ENCODE measurements at places on chromosomes 1 and 21.

- no peak for DNase-seq
These were observed 273.1 kb upstream of the LYPLAL1 start for GRCh38 chr1:218900615-218901014.

GRCh38 chr1:61299463-61299862 is 217.1 kb downstream of the NFIA start:
- DNase-seq: no peak

DNA sequence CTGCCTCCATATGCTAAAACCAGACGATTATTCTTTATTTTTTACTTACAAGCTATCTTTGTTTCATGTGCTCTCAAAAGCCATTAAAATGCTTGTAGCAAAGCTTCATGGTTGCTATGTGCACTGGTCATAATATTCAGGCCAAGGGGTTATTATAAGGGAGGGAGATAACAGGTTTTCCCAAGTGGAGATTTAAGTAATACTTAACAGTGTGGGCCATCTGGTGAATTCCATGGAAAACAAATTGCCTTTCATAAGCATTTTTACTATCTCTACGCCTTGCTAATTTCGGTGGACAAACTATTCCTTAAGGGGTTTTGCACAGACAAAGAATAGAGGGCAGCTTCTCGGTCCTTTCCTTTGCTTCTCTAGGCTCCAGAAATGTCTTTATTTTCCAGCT is 137.8 kb downstream of the NUF2 start:
- no peak for DNase-seq

GRCh38 chr1:16446116-16446515 is 5.6 kb downstream of the NECAP2 start:
- no peak for DNase-seq

- DNase-seq: no peak
These were observed 161.4 kb upstream of the TNR start for GRCh38 chr1:175904808-175905207.

DNA sequence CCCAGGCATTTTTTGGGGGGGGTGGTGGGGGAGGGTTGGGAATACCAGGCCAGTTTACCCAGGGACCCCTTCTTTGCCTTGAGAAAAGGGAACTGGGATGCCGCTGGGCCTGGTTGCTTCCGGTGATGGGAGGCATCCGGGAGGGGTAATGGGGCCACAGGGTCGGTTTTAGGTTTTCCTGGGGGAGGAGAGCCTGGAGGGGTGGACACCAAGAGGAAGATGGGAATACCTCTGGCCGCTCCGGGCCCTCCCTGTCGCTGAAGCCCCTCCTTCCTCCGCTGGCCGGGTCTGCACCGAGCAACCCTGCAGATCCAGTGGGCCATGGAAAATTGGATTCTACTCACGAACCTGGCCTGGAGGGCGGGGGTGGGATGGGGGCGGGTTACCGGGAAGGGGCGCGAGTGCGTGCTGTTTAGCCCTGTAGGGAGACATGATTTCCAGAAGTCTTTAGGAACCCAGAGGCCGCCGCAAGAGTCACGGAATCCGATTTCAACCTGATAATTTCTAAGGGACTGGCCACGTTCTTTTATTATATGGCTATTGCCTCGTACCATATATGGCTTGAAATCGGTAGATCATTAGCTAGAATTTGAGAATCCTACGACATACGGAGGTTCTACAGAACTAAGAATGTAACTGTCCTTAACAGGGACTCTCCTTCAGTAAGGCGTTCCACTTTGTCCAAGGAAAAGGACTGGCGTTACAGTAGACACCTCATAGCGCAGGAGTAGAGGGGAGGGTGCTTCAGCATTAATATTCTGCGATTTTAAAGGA is 749 bp downstream of the AKIRIN1 start:
- no peak for DNase-seq

- no peak for DNase-seq
These were observed 24.4 kb downstream of the PLXNA2 start for GRCh38 chr1:208219659-208220282.

- no peak for DNase-seq
These were observed 22.6 kb upstream of the TNFRSF1B start for GRCh38 chr1:12144236-12144635.

GRCh38 chr1:89260566-89261255 is 11.9 kb downstream of the GBP5 start:
- DNase-seq: no peak

DNA sequence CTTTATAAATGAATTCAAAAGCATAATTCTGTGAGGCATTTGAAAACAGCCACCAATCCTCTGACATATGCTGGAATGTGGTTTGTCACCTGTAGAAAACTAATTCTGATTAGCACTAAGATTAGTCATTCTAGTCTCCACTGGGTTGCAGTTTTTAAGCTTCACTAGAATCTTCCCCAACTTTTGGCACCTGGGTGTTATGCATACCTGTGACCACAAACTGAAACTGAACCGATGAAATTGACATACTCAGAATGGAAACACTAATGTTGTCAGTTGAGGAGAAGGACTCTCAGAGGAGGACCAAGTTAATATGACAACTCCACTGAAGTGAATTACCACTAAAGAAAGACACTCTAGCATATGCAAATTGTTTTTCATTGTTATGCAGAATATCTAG is 285.8 kb upstream of the NEGR1 start:
- DNase-seq: no peak

- no peak for DNase-seq
These were observed 71.1 kb upstream of the EXO1 start for GRCh38 chr1:241776911-241777310.

- DNase-seq: no peak
These were observed 320.9 kb upstream of the C1orf87 start for GRCh38 chr1:60394436-60394835.

DNA sequence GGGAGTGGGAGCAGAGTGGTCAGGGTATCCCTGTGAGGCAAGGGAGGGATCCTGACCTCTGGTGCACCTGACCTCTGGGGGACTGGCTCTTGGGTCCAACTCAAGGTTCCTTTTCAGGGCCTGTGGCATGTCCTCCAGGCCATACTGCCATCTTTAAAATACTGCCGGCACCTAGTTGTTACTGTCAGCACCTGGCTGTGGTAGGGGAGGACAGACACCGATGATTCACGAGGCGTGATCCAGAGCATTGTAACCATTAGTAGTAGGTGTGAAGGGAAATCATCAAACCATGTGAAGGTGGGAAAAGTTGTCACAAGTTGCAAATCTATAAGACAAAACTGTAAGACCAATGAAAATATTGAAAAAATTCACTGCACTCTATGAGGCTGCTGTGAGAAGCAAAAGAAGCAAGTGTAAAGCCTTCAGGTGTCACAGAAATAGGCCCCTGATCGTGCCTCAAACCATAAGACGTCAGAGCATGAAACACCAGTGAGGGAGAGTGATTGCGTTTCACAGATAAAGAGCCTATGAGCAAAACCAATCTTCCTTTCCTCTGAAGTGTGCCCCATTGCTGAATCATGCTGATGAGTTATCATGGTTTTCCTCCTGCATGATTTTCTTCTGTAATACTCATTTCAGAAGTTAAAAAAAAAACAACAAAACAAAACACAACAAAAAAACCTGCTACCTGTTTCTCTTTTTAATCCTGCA is 55.3 kb downstream of the CDC7 start:
- DNase-seq: no peak

GRCh38 chr1:44390277-44390676 is 14.8 kb upstream of the RNF220 start:
- DNase-seq: no peak

DNA sequence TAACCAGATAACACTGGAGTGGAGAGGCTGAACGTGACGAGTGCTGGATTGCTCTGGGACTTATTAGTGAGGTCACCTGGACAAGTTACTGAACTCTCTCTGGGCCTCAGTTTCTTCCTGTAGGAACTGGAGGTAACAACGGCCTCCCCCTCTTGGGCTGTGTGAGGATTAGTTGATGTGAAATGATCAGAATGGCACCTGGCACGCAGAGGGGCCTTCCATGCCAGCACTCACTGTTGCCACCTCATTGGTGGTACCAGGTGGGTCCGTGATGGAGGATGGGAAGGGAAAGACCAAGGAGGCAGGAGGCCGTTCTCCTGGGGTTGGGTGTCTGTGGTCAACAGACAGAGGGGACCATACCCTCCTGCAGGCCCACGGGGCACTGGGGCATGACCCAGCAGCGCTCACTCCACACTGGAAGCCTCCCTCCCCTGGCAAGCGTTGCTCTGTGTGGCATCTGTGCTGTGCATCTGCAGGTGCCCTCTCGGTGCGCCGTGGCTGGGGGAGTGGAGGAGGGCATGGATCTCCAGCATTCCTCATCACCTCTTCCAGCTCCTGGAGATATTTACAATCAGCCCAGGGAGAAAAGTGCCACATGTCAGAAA is 349.5 kb upstream of the VAMP3 start:
- no peak for DNase-seq

DNA sequence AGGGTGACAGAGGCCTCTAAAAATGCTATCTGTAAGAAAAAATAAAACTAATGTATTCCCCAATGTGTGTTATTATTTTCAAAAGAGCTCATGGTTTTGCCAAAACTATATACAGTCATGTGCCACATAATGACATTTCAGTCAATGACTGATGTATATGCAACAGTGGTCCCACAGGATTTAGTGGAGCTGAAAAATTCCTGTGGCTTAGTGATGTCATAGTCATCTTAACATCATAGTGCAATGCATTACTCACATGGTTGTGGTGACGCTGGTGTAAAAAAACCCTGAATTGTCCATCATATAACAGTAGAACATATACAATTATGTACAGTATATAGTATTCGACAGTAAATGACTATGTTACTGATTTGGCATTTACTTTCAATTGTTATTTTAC is 172.4 kb downstream of the CACNA1E start:
- DNase-seq: no peak

DNA sequence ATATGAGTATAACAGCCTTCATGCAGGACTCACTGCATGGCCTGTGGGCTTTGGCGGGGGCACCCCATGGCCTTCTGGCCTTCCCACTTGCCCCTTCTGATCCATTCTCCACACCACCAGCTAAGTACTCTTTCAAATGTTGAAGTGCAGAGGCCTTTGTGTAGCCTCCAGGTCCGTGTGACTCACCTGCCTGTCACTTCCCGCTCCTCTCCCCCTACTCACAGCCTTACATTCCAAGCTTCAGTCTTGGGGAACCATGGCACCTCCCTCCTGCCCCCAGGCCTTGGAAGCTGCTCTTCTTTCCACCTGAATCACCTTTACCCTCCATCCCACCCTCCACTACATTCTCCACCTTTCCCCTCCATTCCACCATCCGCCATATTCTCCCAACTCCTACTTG is 69.6 kb downstream of the PGM1 start:
- no peak for DNase-seq

DNA sequence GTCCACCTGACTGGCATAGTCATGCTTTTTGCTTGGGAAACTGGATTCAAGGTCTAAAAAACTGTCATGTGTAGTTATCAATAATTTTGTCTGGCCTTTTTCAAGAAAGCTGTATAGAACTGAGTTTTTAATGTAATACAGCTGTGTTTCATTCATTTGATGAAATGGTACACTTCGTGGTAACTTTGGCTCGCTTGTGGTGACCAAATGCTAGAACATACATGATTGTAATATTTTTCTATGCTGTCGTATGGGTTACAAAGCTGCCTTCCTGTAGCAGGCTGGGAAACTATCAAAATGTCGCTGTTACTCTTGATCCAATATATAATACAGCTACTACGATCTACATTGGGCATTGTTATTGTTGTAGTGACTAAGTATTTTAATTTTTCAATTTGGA is 2.1 kb downstream of the LRRC42 start:
- DNase-seq: no peak

- DNase-seq: no peak
These were observed 73.2 kb downstream of the GRIK3 start for GRCh38 chr1:36961062-36961615.

- no peak for DNase-seq
These were observed 12.4 kb downstream of the SLC19A2 start for GRCh38 chr1:169473347-169473746.

GRCh38 chr1:32612189-32612881 is 38.0 kb downstream of the ZBTB8OS start:
- DNase-seq: no peak

DNA sequence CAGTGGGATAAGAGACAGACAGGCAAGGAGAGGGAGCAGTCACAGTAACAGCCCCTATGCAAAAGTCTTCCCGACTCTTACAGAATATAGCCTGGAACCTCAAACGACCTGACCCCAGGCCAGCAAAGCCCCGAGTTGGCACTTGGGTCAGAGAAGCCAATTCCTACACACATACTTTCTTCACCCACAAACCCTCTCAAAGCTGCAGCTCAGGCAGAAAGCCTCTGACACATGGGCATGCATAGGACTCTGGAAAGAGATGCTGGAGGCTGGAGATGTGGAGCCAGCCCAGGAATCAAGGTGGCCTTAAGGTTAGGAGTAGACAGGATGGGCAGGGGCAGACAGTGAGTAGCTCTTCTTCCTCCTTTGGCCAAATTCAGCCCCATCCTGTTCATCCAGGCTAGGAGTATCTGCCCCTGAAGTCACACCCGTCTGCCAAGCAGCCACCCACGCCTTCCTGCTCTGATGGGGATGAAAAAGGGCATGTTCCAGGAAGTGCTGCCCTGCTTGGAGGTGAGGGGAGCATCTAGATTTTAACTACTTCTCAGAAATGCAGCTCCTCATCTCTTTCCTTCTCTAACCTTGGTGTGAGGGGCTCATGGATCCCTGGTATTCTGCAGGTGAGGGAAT is 7.8 kb downstream of the SLC41A1 start:
- DNase-seq: no peak

DNA sequence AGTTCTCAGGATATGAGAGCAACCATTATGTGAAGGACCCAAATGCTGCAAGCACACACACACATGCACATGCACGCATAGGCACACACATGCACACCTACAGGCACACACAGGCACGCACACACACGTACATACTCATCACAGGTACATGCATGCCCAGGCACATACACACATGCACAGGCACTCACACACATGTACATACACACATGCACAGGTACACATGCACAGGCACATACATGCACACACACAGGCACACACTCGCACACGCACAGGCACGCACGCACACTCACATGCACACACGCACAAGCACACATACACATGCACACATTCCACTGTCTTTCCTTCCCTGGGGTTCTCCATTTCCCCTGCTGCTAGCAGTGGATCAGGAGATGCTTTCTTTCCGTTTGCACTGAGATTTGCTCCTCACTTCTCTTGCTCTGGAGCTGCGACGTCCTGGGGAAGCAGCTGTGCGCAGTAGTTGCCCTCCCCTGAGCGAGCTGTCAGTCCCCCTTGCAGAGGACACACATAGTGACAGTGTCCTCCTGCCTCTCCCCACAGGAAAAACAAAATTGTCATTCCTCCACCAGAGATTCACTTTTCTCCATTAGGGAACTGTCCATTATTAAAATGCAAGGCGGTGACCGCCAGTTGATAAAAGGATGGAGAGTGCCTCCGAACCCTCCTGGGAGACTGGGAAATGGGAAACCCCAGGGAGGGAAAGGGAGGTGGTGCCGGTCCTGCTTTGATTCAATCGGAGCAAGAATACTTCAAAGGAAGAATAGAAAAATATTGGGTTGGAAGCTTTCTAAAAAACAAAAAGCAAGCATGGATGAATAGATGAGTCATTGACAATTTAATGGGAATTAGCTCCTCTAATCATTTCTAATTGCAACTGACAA is 69.5 kb downstream of the WDR4 start:
- DNase-seq: no peak

- DNase-seq: no peak
These were observed 389.9 kb downstream of the SIPA1L2 start for GRCh38 chr1:232239998-232240397.

- DNase-seq: no peak
These were observed 364 bp upstream of the BCAR3 start for GRCh38 chr1:93681989-93682412.

- no peak for DNase-seq
These were observed 345 bp downstream of the HPCAL4 start for GRCh38 chr1:39690794-39691382.

Measured in cortex of kidney (tissue), 1 donor.